ENCODE measurements at places on chromosomes 5 and 9.

DNA sequence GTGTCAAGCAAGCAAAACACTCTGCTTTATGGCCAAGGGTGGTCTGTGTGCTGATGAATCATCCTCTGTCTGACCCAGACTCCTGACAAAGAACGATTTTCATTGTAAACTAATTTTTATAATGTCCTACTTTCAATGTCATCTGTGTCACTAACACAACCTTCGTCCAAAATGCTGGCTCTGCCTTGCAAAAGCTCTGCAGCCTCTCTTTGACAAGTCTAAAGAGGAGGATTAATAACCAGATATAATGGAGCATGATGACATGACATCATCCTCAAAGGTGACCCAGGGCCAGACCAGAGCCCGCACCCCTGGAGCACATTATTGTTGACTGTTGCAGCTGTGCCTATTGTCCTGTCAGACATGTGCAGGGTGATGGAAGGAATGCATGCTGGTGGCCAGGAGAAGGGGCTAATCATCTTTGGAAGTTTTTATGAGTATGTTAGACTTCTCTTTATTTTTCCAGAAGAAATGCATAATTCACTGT is 589.4 kb downstream of the NR2F1-AS1 start:
- DNase-seq: no peak

DNA sequence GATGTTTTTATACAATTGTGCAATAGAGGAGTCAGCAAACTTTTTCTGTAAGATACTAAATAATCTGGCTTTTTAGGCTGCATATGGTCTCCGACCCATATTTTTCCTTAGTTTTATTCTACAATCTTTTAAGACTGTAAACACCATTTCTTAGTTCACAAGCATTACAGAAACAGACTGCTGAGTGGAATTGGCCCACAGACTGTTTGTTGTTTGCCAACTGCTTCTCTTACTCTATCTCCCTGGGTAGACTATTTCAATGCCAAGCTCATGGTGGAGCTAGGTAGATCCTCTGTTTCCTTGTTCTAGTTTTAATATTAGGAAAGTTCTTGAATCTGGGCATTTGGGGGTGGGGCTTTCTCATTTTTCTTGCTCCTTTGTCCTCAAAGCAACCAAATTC is 857.6 kb downstream of the TLE1 start:
- no peak for DNase-seq

DNA sequence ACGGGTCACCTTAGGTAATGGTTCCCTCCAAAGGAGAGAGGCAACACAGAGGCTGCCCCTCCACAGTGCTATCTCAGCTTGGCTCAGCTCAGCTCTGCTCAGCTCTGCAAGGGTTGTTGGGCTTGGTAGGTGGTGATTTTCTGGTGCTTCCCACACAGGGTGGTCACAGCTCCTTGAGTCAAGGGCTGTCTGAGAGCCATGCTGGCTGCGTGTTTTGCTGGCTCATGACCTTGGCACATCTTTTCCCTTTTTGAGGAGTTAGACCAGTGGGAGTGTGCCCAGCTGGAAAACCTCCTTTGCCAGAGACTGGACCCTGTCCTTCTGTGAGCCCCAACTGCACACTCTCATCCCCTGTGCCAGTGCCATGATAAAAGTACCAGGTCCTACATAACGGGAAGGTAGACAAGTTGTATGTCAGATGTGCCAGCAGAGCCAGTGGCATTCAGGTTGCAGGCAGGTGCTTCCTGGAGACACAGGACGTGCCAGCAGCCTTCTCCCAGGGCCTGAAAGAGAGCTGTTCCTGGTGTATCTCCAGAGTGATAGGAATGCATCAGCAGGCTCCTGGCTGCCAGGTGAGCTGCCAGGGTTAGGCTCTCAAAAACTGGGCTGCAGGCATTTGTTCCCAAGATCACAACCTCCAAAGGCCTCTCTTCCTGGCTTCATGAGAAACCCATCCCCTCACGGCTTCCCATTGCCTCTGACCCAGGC is 118.6 kb upstream of the CXCL14 start:
- DNase-seq: no peak

DNA sequence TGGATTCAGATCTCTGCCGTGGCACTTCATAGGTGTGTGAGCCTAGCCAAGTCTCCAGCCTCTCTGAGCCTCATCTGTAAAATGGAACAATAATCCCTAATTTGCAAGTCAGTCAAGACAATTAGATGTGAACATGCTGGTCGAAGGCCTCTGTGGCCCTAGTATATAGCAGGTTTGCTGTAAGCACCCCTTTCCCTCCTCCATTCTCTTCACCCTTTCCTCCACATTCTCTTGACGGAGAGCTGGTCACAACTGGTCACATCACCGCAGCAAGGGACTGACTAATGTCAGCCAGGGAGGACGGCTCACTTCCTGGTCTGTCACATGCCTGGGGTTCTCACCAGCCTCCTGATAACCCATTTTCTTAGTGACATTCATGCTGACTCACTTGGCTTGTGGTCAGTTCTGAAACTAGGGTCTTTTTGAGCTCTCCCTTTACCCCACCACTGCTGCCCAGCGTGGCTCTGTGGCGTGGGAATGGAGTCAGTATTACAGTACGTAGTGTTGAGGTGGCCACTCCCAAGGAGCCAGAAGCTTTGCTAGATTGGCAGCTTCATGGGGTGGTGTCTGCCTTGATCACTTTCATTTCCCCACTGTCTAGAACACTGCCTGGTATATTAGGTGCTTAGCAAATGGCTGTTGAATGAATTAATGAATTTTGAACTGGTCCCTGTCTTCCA is 47.8 kb downstream of the ERGIC1 start:
- DNase-seq: no peak

- DNase-seq: no peak
These were observed 218.6 kb downstream of the MAN2A1 start for GRCh38 chr5:109908366-109908765.

DNA sequence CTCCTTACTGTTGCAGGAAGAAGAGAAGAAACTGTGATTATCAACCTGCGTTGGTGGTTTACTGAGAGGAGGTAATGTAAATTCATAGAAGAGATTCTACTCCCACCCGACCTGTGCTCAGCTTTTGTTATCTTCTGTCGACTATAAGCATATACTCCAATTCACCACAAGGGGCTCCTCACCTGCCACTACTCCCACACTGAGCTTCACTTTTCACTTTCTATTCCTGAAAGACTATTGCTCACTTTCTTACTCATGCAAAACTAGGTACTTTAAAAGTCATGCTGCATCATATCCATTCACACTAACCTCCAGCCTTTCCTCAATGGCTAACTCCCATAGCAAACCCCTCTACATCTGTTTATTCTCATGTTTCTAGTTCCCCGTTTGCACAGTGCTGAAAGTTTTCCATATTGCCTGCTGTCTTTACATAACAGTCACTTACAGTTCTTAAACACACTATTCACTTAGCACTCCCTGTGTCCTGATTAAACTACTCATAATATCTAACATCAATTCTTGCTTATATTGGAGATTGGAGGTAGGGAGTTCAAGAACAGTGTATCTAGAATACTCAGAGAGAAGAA is 1062.6 kb downstream of the NR2F1-AS1 start:
- DNase-seq: peak; percentile 30

GRCh38 chr9:91193658-91194391 is 167.9 kb downstream of the AUH start:
- peak; percentile 70 for DNase-seq

DNA sequence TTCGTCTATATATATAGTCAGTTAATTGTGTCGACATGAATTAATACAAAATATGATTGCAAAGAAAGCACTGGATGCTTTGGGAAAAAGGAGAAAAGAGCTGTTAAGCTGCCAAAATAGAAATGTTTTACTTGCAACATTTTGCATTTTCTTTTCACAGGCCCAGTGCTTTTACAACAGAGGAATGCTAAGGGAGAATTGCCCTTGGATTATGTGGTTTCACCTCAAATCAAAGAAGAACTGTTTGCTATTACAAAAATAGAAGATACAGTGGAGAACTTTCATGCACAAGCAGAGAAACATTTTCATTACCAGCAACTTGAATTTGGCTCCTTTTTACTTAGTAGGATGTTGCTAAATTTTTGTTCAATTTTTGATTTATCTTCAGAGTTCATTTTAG is 76.2 kb downstream of the SLF1 start:
- DNase-seq: no peak

DNA sequence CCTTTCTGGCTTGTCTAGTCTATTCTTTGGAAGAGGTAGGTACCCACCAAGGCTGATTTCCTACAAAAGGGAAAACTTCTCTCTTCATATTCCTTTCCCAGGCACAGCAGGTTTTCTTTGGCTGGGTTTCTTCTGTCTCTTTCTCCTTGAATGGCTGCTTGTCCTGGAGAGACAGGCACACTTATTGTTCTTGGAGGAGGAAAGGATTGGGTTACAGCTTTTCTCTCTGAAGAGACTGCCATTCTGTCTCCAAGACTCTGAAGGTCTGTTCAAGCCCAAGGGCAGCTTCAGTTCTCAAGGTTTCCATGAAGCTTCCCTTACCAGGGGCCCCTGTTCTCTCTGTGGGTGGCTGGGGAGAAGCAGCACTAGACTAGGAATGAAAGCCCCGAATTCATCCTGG is 33.9 kb downstream of the ACTBL2 start:
- DNase-seq: no peak

GRCh38 chr5:72510610-72511181 is 3.5 kb upstream of the ZNF366 start:
- no peak for DNase-seq

DNA sequence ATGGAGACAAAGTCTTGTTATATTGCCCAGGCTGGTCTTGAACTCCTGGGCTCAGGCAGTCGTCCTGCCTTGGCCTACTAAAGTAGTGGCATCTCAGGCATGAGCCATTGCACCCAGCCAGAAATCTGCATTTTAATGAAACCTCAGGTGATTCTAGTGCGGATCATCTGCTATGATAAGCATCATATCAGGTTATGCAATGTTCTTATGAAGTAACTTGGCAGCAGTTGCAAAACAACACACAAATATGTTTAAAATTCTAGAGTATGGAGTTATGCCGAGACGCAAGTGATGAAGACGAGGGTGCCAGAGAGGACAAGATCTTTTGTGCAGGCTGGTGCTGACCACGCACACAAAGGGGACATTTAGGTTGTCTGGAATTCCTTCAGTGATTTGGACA is 153.2 kb upstream of the MEF2C start:
- DNase-seq: no peak

DNA sequence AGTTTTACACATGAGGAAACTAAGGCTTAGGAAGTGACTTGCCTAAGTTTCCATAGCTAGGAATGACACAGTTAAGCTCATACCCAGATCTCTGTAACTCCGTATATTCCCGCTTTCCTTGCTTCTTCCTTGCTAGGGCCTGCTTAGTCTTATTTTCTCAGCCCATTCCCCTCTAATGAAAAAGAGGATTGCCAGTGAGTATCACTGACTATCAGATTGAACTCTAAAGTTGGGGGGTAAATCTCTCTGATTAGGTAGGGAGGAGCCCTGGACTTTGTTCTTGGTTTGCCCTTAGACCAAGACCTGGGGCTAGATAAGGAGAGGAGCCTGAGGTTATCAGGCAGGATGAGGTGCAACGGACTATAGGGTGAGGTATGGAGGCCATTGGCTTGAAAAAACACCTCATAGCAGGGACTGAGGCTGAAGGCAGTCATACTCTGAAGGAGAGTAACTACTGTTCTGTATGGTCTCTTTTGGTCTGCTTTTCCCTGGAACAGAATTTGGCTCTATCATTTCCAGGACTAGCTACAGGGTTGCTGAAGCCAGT is 2.5 kb downstream of the TRIM32 start:
- DNase-seq: no peak

- DNase-seq: no peak
These were observed 24.7 kb upstream of the TMEM171 start for GRCh38 chr5:73095564-73096238.

GRCh38 chr5:142690667-142691066 is 4.8 kb upstream of the FGF1 start:
- DNase-seq: no peak

- DNase-seq: no peak
These were observed 805.0 kb upstream of the PTPRD start for GRCh38 chr9:11417782-11418181.

GRCh38 chr5:39015743-39016586 is 58.2 kb downstream of the RICTOR start:
- no peak for DNase-seq

- no peak for DNase-seq
These were observed 2.5 kb downstream of the FRMD3 start for GRCh38 chr9:83535736-83536135.

- no peak for DNase-seq
These were observed 47.7 kb downstream of the CNTRL start for GRCh38 chr9:121122246-121123032.

DNA sequence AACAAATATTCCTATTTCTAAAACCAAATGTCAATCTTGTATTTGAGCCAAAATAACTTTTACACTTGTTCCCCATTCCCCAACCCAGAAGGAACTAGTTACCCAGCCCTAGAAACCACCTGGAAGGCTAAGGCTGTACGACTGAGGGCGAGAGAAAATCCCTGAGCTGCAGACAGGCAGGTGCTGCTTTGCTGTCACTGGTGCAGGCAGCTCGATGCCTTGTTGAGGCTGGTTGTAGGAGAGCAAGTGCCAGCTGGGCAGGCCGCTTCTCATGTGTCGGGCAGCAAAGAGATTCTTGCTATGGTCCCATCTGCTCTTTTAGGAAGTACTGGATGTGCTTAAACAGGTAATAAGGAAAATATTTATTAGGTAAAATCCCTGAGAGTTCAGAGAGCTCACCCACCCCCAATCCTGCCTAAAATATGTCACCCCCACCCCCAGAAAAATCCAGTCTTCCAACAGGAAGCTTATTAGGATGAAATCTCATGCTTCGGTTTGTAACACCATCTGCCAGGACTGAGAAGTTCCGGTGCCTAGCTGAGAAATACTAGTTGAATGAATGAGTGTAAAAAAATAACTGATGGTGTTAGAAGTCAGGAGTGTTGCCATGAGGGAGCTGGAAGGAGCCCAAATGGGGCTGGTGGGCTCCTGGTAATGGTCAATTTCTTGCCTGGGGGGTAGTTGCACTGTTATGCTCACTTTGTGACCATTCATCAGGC is 91.1 kb upstream of the DMRT1 start:
- DNase-seq: no peak

DNA sequence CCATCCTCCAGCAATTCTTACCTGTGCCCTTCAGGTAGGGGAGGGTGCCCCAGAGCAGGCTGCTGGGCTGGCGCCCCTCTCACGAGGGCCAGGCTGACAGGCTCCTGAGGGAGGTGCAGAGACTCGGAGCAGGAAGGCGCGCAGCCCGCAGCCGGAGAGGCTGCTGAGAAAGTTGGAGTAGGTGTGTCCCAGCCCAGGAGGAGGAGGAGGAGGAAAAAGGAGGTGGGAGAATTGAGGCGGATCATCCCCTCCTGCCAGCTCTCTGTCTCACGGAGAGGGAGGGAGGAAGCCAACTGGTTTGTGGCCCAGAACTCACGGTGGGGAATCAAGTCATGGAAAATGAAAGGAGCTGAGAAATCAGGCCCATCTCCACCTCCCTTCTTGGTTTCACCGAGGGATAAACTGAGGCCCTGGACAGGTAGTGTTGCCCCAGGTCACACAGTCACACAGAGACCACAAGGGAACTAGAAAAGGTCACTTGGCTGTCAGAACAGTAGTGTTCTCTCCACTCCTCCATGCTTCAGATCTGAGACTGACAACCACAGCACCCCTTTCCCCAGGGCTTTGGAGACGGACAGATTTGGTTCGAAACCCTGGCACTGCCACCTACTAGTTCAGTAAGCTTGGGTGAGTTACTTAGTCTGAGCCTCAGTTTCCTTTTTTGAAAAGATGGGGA is at the start of gene FAT2:
FAT2 (minus strand) TSS at position 188 of the 676 bp plus-strand sequence. CDS start 22,400 bp downstream, outside the sequence.
- no peak for DNase-seq

Data from HuH-7.5 (cell line).